ENCODE measurements at places on chromosomes 4 and X.

- DNase-seq: no peak
These were observed 2.7 kb downstream of the ELOVL6 start for GRCh38 chr4:110195561-110196205.

DNA sequence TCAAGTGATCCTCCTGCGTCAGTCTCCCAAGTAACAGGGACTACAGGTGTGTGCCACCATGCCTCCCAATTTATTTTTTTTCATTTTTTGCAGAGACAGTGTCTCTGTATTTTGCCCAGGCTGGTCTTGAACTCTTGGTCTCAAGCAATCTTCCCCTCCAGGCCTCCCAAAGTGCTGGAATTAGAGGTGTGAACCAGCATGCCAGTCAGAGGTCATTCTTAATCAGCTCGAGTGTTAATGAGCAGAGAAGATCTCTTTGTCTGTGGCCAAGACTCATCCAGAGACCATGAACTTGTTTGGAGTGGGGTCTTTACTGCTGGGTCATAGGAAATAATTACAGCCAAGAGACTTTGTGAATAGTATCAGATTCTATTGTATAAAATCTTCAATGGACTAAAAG, 99.2 kb upstream of the AP1S2 start:
- DNase-seq: no peak

DNA sequence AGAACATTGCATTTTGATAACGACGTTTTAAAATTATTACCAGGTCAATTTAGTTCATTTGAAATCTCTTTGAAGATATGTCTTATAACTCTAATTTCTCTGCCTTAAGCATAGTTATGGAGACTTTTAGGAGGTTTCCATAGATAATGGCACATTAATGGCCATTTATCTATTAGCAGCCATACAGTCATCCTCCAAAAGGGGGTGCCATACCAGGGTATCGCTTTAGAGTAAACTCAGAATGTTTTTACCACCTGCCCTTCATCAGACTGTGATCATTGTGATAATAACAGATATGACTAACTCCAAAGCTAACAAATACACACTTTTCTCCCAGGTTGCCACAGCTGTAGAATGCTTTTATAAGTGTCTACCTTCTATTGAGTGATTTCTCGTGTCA, 461.5 kb downstream of the FSTL5 start:
- no peak for DNase-seq

DNA sequence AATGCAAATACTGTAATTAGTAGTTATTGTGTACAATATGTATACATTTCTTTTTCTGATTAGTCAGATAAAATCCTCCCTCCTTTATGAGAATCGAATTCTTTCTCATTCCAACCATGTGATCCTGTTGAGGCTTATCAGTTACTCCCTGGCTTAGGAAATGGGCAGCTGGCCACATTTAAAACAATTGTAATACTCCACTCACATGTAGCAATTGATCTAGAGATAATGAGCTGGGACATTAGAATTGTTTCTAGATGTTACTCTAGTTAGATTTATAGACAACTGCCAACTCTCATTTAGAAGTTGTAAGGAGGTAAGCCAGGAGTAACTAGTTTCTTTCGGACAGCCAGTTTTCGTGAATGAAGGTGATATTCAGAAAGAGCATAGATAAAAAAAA, 859.3 kb upstream of the AADAT start:
- DNase-seq: no peak

DNA sequence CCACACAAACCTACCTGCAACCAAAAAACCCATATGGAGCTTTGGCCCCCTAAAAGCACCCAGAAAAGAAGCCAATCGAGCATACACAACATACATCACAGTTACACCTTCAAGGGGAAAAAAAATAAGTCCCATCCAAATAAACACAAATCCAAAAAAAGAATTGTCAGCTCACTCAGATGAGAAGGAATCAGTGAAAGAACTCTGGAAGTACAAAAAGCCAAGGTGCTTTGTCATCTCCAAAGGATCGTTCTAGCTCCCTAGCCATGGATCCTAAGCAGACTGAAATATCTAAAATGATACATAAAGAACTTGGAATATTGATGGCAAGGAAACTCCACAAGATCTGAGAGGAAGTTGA, 119.2 kb downstream of the NEK1 start:
- DNase-seq: no peak

GRCh38 chr4:61505773-61506685, 305.9 kb downstream of the ADGRL3 start:
- DNase-seq: no peak

DNA sequence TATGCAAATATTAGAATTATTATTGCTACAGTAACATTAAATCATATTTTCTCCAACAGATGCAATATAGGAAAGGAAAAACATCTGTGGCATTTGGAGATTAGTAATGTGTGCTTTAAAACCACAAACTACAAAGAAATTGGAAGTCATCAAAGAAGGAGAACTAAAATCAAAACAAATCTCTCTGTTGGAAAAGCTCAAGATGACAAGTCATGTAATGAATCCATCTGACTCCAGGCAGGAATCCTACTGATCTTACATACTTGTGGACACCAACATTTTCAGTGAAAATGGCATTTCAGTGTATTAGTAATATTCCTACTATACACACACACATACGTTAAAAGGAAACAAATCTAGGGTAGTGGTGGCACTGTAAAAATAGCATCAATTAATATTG, 98.2 kb downstream of the SLC39A8 start:
- DNase-seq: no peak

- DNase-seq: no peak
These were observed 6.7 kb downstream of the GPR34 start for GRCh38 chrX:41695426-41695825.

DNA sequence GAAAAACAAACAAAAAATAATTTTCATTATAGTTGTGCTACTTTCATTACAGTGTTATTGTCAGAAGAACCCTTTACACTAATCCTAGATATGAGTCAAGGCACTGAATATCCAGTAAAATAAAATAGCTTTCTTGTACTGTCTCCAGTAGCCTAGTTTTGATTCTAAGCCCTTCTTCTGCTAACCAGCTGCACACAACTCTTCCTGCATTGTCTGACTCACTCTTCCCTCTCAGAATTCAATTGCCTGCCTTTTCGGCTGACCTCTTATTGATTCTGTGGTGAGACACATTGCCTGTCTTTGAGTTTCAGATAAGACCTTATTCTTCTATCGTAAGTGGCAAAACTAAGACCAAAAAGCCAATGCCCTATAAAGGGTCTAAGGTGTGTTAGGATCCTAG, 26.7 kb upstream of the PCDH18 start:
- DNase-seq: no peak

DNA sequence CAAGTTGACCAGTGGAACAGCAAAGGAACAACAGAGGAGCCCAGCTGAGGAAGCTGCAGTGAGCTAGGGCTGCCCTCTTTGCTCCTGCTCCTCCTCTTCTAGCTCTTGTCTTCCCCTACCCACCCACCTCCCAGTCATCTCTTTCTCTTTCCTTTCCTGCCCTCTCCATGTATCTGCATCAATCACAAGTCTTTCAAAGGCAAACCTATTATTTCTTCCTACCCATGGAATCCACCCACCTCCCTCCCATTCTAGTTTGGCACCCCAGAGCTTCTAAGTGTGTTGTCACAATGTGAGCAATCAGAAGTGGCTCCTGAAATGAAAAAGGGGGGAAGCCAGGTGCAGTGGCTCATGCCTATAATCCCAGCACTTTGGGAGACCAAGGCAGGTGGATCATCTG, 69.3 kb downstream of the TSC22D3 start:
- no peak for DNase-seq

GRCh38 chr4:78691971-78692821, 84.0 kb upstream of the BMP2K start:
- DNase-seq: peak; percentile 22

DNA sequence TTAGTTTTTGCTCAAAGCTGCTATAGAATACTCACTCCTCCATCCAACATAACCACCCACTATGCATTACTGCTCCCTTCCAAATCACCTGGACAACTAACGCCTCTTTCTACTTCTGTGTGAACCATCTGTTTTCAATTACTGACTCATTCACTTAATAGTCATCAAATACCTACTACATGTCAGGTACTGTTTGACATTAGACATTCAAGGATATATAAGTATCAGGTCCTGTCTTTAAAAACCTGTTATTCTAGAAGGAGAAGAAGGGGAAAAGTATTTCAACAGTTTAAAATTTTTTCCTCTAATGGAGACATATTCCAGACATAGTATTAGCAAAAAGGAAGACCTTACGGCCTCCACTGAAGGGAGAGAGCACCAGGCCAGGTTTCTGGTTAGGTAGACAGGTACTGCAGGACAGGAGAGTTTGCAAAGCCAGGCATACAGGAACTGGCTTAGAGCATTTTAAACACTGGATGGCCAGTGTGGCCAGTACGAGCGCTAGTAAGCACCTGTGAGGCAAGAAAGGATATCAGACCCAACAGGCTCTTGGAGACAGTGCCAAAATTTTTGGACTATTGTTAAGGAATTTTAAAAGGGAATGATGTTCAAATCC, 39.0 kb downstream of the SH3RF1 start:
- DNase-seq: no peak

DNA sequence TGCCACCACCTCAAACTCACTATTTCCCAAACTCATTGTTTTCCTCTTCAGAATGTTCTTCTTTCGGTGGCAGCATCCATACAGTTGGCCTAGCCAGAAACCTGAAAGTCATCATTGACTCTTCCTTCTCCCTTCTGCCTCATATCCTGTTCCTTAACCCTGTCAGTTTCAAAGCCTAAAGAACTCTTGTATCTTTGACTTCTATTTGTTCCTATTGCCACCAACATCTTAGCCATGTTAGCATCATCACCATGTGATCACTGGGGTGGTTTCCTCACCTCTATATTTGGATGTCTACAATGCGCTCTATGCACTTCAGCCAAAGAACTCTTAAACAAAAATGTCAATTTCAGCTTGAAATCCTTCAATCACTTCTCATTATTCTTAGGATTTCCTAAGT, 29.0 kb downstream of the DDX60L start:
- DNase-seq: peak; percentile 53

GRCh38 chr4:39526765-39527295, 409 bp downstream of the UGDH start:
- DNase-seq: peak; percentile 22

DNA sequence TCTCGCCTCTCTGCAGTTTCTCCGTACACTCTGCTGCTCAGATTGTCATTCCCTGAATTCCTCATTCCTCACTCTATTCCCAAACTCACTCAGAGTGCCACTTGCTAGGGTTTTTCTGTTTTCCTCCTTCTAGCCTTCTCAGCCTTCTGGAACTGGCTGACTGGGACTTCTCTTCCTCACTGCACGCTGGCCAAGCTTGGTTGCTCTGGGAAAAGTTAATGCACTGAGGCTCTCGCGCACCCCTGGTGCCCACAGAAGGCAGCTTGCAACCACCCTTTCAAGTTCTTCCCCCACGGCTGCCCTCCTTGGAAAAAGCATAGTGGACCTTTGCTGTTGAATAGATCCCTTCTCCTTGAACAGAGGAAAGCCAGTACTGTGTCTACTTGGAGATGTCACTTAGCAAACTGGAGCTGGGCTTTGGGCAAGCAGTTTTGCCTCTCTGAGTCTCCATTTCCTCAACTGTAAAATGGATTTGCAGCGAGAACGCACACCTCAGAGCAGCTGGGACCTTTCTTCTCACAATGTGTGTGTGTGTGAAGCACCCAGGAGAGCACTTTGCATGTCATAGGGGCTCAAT, 6.0 kb upstream of the CCKAR start:
- DNase-seq: no peak

GRCh38 chr4:83010111-83010521, 507 bp downstream of the LIN54 start:
- no peak for DNase-seq

DNA sequence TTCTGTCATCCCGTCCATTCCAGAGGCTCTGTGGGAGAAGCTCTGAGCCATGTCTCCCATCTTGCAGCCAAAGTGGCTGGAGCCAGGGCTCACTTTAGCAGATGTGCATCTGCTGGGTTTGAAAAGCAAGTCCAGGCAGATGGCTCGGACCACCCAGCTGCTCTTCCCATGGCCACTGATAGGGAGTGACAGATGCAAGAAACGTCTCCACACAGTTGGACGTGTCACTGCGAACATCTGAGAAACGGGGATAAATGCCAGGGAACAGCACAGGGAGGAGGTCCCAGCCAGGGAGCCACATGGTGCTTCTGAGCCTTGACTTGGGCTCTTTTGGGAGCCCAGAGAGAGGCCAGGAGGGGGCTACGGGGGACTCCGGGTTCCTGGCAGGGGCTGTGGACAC, 242.3 kb downstream of the AFAP1 start:
- DNase-seq: no peak

- DNase-seq: no peak
These were observed 1.8 kb downstream of the PNMA5 start for GRCh38 chrX:152992115-152992514.

All from inflammatory macrophage treated with lipopolysaccharide for 1 hour (primary cell).